ENCODE measurements at places on chromosomes 12 and 14.

GRCh38 chr12:95339086-95339788 lies 121.6 kb downstream of the VEZT start:
- no peak for DNase-seq

GRCh38 chr12:59936534-59936933 lies 340.7 kb downstream of the SLC16A7 start:
- DNase-seq = no peak

DNA sequence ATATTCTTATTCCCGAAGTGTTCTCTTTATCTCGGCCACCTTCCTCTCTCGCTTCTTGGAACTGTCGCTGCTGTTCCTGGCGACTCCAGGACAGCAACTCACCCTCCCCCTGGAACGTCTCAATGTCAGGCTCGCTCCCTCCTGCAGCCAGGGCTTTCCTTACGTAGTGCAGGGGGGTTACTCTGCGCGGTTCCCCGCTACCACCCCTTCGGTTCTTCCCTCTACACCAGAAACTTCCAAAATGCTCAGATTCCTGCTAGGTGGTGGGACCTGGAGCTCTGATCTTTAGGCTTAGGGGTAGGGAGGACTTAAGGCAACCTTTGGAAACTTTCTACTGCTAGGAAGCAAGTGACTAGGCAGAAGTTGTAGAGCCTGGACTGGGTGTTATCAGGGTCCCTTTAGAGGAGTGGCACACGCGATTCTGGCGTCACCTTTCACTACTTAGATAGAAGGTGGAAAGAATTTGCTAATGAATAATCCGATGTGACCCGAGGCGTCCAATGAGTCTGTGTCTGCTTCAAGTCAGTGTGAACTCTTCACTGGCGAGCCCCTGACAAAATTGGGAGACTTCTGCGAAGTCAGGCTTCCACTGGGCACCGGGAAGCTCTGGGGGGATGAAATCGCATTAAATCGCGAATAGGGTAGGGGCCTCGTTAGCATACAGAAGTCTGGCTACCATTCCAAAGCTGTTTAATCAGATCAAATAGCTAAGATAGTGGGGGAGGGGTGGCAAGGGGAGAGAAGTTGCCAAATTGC lies 900 bp upstream of the DPF3 start:
- DNase-seq = no peak

- DNase-seq = no peak
Observed at GRCh38 chr12:83150465-83151189, 463.9 kb downstream of the TMTC2 start.

- no peak for DNase-seq
Observed at GRCh38 chr12:107329569-107330324, 236.4 kb upstream of the CRY1 start.

DNA sequence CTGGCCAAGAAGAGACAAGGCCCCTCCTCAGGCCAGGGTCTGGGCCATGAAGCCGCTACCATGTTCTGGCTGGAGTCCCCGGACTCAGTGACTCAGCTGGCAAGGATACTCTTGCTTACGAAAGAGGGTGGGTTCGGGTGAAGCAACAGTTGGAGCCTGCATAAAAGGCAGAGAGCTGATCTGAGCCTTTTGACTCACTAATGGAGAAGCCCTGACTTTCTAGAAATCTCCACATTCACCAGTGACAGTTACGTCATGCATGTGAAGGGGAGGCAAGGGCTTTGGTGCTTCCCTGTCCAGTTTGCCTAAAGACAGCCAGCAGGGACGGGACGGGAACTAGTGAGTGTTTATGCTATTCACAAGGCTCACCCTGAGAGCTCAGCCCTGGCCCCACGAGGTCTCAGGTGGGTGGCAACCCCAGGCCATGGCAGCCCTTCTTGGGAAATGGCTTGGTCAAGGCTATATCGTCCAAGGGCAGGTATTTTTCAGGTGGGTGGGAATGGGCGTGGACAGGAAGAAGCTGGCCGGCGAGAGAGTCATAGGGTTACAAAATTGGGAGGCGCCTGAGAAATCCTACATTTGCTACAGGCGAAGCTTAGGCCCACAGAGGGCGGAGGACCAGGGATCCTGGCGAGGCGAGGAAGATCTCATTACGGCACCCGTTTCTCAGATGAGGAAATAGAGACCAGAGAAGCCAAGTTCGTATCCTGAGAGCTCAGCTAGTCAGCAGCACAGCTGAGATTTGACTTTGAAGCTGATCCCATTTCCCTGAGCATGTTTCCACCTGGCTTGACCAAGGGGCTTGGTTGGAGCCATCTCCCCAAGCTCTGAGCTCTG lies 314.6 kb downstream of the BCL11B start:
- peak; percentile 70 for DNase-seq

DNA sequence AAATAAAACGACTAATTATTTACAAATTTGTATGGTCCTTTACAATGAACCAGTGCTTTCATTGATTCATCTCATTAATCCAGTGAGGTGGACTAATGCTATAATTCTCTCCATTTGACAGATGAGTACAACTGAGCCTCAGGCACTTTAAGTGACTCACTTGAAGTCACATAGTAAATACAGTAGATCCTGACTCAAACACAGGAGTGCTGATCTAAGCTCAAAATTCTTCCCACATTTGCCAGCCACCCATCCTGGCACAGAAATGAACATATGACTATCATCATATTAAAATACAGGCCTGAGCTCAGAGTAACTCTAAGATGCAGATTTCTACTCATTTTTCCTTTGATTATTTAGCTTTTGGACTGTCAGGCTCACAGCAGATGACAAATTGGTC lies 30.6 kb downstream of the SLC16A7 start:
- no peak for DNase-seq

DNA sequence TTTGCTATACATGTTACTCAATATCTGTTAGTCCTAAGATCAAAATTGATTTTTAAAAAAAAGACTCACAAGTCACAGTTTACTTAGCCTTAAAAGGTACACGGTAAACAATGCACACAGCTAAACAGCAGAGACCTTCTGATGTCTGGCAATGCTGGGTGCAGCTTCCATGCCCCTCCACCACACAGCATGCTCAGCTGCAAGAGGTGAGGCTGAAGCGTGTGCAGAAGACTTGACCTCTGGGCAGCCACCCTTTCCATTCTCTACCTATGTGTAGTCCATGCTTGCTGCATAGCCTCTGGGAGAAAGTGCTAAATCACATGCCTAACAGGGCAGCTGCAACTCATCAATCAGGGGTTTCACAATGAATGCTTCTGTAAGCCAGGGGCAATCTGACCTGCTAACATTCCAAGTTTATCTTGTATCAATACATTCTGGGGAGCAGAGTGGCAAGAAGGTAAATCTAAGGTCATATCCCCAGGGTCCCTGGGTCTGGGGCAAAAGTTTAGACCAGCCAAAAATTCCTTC lies 44.5 kb upstream of the AMN1 start:
- DNase-seq = no peak

GRCh38 chr14:77099425-77100167 lies 1.5 kb downstream of the CIPC start:
- no peak for DNase-seq

DNA sequence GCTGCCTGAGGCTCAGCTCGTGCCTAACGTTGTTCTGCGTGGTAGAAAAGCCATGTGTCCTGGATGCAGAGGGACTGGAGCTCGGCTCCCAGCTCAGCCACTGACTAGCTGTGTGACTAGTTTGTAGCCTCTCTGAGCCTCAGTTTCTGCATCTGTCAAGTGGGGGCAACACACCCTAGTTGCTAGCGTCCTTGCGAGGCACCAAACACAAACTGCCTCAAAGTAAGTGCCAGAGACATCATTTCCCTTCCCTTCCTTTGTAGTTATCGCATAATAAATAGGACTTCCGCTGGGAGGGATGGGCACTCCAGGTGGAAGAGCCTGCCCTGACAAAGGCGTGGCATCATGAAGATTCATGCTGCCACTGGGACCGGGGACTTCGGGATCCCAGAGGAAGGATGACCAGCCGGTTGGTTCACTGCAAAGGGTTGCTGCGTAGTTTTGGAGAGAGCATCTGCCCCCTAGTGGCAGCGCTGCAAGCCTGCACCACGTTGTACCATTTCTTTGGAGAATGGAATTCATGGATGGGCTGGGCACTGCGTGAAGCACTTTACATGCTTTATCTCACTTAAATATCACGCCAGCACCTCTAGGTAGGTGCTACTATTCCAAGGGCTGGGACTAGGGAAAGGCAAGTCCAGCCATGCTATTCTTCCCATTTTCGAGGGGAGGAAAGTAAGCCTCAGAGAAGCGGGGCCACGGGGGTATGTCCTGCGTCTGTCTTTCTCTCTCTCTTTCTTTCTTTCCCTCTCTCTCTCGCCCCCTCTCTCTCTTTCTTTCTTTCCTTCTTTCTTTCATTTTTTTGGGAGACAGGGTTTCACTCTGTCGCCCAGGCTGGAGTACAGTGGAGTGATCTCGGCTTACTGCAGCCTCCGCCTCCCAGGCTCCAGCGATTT lies 4.6 kb downstream of the CCDC197 start:
- DNase-seq = peak; percentile 61

GRCh38 chr14:89443042-89443629 lies 26.1 kb upstream of the FOXN3 start:
- DNase-seq = no peak

DNA sequence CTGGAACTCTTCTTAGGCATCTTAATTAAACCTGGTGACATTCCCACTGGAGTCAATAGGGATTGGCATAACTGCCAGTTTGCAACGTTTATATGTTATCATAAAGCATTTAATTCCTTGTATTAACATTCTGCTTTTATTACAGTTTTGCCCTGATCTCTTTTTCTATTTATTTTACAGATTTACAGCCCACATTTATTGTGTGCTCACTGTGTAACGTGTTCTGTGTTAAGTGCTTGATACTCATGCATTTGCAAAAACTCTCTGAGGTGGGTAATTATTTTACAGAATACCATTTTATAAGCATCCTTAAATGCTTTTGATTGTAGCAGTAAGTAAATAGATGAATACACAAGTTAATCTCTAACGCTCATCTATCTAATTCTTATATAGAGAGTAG lies 341.5 kb upstream of the FAR2 start:
- DNase-seq = no peak

- DNase-seq = no peak
Observed at GRCh38 chr12:115251727-115252126, 567.8 kb upstream of the TBX3 start.

DNA sequence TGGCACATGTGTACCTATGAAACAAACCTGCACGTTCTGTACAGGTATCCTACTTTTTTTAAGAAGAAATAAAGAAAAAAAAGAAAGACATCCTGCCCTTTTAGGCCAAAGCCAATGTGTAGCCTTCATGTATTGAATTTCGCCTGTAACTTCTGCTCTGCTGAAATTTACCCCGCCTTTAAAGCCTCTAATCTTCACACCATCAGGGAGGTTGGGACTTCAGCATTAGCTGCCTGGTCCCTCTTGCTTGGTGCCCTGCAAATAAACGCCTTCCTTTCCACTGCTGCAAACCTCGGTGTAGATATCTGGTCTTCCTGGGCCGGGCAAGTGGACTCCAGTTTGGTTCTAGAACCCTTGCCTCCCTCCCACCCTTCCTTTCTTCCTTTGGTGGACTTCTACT lies 2.6 kb upstream of the KRT71 start:
- no peak for DNase-seq

DNA sequence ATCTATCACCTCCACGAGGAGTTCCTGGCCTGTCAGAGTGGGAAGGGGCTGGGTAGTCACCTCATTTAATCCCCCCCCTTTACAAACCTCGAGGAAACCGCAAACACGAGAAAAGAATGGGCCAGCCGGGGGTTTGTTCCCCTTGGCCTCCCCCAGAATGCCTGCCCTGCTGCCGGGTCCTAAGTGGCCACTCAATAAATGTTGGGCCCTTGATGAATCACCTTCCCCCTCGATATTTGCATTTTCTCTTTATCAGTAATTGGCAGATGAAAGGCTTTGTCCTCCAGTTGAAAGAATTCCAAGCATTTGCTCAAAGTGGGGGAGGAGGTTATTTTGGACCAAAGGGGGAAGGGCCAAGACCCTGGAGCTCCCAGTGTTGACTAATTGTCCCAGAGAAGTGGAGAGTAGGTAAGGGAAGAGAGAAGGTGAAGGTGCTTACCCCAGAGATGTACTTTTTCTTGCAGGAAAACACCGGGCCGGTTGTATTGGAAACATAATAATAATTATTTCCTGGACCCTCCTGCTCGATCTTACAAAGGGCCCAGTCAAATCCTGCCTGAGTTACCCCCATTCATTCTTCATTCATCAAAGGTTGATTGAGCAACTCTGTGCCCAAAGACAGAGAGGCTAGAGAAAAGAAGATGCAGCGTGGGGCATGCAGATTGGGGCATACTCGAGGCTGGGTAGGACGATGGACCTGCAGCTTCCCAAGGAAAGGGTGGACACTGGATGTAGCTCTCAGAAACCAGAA lies 1.9 kb upstream of the KDM2B start:
- DNase-seq = no peak

GRCh38 chr14:86203843-86204242 lies 673.9 kb downstream of the FLRT2 start:
- DNase-seq = no peak

GRCh38 chr14:53260286-53260685 lies 107.2 kb upstream of the DDHD1 start:
- no peak for DNase-seq

DNA sequence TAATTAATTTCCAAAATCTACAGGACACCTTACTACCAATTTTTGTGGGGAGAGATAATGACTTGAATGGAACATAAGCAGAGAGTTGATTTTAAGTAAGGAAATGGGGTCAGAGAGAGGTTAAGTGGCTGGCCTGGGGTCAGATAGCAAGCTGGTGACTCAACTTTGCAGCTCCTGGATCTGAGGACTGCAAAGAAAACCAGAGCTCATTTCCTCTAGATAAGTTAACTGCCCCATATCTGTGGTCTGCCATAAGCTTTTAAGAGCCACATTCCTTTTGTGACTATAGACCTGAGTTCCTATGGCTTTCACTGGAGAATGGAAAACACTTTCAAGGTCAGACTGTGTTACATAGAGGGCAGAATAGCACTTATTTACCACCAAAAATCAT lies 201.2 kb upstream of the PRICKLE1 start:
- no peak for DNase-seq

GRCh38 chr12:19783547-19784444 lies 344.5 kb downstream of the AEBP2 start:
- DNase-seq = no peak

DNA sequence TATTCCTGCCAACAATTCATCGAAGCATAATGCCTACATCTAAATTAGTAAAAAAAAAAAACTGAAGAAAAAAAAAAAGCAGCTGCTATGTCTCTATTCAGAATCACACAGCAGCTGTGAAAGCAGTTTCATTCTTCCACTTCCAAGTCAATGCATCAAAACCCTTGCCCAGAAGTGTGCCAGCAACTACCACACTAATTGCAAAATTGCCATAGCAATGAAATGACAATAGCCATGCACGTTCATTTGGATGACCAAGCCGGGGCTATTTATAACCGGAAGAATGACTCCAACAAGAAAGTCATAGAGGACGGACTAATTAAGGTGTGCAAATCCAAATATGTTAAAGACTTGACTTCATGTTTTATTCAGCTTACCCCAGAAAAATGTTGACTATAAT lies 42.5 kb downstream of the SLC2A13 start:
- no peak for DNase-seq

- DNase-seq = no peak
Observed at GRCh38 chr12:57458665-57459054, 925 bp upstream of the GLI1 start.

DNA sequence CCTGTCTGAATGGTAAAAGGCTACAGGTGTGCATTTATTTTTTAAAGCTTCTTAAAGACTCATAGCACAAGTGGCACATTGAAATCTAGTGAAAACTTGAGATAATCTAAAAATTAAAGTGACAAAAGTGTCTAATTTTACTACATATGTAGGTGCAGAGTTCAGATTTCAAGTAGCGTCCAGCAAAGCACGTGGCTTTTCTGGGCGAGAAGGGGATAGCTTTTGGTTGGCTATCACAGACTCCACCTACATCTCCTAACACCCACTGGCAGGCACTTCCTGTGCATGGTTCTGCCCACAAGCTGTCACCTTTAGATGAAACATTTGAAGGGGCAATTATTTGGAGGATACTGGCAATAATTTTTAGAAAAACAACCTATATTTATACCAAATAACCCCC lies 1.9 kb upstream of the PITPNM2 start:
- DNase-seq = no peak
